ENCODE measurements at places on chromosomes 3 and 15. TPM values are rescaled to one million over a fixed set of nuclear protein-coding genes. Genes with fewer than 3 reads are reported as not detected.

Gene SERF2
- 276 TPM for total RNA-seq

DNA sequence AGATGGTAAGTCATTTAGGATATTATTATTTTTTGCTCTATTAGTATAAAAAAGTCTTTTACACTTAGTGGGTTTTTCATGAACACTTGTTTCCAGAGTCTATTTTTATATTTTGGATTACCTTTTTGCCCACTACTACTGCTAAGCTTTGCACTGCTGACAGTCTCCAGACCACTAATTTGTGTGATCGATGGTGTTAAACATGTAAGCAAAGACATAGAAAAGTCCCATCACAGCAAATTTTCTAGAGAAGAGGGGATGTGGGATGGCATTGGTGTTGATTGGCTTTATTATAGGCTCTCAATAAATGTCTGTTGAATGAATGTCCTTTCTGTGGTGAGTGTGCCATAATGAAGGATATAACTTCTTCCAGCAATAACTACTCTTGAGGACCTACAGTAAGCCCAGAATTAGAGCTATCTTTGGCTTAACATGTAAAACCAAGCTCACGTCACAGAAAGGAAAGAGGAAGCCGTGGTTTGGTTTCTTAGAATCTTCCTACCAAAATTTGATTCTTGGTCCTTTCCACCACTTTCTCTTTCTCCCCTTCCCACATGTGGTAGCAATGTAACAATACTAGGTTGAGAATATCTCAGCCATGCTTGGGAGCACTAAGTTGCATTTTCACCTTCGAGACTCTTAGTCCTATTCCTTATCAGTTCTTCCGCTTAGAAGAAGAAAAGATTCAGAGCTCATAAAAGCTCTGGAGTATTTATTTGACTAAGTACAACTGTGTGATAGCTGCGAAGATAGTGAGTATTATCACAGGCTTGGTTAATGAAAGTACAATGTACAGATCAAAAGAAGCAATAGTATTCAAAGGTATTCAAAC lies 90.6 kb upstream of the UMPS start:
- H3K4me3 ChIP-seq, result no peak overlapping the region
- DNase-seq, result no peak
- H3K27ac ChIP-seq, result peak overlapping the region; percentile 84
- H3K4me1 ChIP-seq, result peaks cover 29% of the 10 kb centered on the region
- H3K36me3 ChIP-seq, result no peaks in the 10 kb centered on the region
- no peaks in the 10 kb centered on the region for H3K27me3 ChIP-seq

DNA sequence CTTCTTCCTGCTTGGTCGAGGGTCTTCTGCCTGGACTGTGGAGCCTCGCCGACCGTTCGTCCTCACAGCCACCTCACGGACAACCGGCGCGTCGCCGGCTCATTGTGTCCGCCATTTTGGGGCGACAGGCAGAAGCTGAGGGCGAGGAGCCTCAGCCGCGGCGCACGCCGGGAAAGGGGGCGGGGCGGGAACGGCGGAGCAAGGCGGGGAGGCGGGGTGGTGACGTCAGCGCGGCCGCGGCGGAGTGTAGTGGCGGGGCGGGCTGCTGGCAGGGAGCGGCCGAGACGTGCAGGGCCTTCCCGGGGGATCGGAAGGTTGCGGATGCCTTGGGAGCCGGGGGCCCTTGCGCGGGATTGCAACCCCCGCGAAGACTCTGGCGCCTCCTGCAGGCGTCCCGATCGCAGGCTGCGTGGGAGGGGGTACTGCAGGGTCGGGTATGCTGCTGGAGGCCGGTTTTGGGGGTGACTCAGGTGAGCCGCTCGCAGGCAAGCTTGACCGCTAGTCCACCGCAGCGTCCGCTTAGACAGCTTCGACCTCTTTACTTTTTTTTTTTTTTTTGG lies at the start of gene WDR82:
Gene WDR82 (minus strand): TSS at position 140 of the 560 bp plus-strand sequence. CDS start 288 bp downstream, outside the sequence.
- H3K27ac ChIP-seq, result peak within 1 kb of the TSS; percentile 99
- peak within 1 kb of the TSS; percentile 79 for H3K4me3 ChIP-seq
- H3K36me3 ChIP-seq, result peaks cover 18% of the 10 kb centered on the region

DNA sequence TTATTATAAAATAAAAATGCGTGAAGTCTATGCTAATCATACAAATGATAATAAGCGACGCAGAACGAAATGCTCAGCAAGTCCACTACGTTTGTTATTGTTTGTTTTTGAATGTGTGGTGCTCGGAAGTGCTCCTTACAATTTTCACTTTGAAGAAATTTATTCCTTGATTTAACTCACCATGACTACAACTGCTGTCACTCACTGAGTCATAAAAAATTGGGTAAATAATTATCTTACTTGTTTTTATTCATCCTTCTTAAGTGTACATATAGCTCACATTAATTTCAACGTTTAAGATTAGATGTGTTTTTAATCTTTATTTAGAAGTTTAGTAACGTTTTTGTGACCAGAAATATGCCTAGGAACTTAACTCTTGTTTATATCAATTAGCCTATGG lies 66.7 kb upstream of the NANOGP8 start:
- no peak overlapping the region for H3K4me3 ChIP-seq
- no peaks in the 10 kb centered on the region for H3K27me3 ChIP-seq
- DNase-seq, result no peak
- no peak overlapping the region for H3K27ac ChIP-seq

DNA sequence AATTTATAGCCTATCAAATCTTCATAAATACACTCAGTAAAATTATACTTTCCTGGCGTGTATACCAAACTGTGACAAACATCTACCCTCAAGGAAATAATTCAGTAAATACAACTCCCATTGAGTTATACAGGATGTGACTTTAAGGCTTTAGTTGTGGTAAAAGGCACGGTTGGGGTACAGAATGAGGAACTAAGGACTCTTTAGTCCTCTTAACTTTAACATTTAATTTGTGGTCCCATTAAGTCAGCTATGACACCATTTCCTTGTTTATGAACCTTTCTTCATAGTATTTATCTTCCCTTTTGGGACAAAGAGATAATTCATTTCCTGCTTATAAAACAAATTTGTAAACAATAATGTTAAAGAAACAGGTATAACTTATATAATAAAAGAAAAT lies 30.2 kb downstream of the IFT80 start:
- peak; percentile 20 for DNase-seq
- no peaks in the 10 kb centered on the region for H3K4me1 ChIP-seq
- H3K4me3 ChIP-seq, result no peak overlapping the region
- no peak overlapping the region for H3K27ac ChIP-seq
- peaks cover 31% of the 10 kb centered on the region for H3K36me3 ChIP-seq

- no peaks in the 10 kb centered on the region for H3K27me3 ChIP-seq
- H3K27ac ChIP-seq, result no peak overlapping the region
- no peaks in the 10 kb centered on the region for H3K36me3 ChIP-seq
- H3K4me1 ChIP-seq, result no peaks in the 10 kb centered on the region
These were observed 83.9 kb downstream of the HHLA2 start for GRCh38 chr3:108380128-108380795.

GRCh38 chr3:50319894-50320625 lies 2.5 kb downstream of the HYAL2 start:
- H3K4me3 ChIP-seq, result peak overlapping the region; percentile 92
- peaks cover 84% of the 10 kb centered on the region for H3K4me1 ChIP-seq
- H3K36me3 ChIP-seq, result peaks cover 12% of the 10 kb centered on the region
- H3K27me3 ChIP-seq, result no peaks in the 10 kb centered on the region
- no peak for DNase-seq
- peak overlapping the region; percentile 94 for H3K27ac ChIP-seq
